Esophagus mucosa (tissue), 1 donor: ENCODE measurements at places on chromosomes 2 and 18. TPM values are rescaled to one million over a fixed set of nuclear protein-coding genes. Genes with fewer than 3 reads are reported as not detected.

GRCh38 chr2:229153951-229154350 is 117.1 kb downstream of the PID1 start:
- no peak for ATAC-seq

- no peak for ATAC-seq
Measured at GRCh38 chr2:213121690-213122089, 29.7 kb downstream of the IKZF2 start.

GRCh38 chr18:62982600-62983251 is 267.4 kb downstream of the PHLPP1 start:
- ATAC-seq = peak; percentile 38

GRCh38 chr2:150141226-150142001 is 346.1 kb downstream of the RND3 start:
- no peak for ATAC-seq

The CD8B gene
- total RNA-seq = not detected

DNA sequence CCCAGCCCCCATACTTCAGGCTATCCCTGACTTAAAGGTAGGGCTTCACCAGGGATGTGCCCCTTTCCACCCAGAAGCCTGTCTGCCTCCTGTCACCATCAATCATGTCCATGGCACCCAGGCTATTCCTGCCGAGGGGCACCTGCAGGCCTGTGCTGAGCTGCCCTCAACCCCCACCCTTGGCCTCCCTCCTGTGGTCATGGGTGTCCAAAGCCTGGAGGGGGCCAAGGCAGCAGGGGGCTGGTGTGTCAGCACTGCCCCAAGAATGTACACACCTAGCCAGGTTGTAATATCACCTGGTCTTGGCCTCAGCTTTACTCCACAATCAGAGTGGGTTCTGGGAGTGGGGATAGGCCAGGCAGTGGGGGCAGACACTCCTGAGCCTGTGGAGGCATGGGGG is 69.3 kb downstream of the SUCLG1 start:
- no peak for ATAC-seq

The GKN2 gene
- total RNA-seq = not detected

- ATAC-seq = no peak
Measured at GRCh38 chr18:13649397-13650390, 76.7 kb downstream of the FAM210A start.

GRCh38 chr2:96839875-96840850 is 3.7 kb downstream of the ANKRD23 start:
- ATAC-seq = peak; percentile 6

- ATAC-seq = no peak
Measured at GRCh38 chr2:153476816-153477635, 1.5 kb downstream of the RPRM start.

- ATAC-seq = no peak
Measured at GRCh38 chr2:193537531-193537930, 1342.8 kb upstream of the TMEFF2 start.

The RTP5 gene
- total RNA-seq = not detected

GRCh38 chr2:11234309-11234708 is 79.0 kb downstream of the SLC66A3 start:
- no peak for ATAC-seq

The SLC38A11 gene
- 0.48 TPM for total RNA-seq

The NT5DC4 gene
- not detected for total RNA-seq

DNA sequence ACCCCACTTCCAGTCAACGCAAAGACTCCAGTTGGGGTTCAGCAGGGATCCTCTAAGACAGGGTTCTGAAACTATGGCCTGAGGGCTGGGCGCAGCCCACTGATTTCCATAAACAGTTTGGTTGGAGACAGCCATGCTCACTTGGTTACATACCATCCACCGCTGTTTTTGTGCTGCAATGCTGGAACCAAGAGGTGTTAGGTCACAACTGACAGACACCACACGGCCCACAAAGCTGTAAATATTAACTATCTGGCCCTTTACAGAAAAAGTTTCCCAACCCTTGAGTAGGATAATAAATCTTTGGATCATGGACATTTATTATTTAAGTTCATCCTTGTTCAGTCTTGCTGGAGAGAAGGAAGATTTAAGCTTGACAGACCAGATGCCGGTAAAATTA is 8.4 kb upstream of the CD226 start:
- ATAC-seq = no peak

DNA sequence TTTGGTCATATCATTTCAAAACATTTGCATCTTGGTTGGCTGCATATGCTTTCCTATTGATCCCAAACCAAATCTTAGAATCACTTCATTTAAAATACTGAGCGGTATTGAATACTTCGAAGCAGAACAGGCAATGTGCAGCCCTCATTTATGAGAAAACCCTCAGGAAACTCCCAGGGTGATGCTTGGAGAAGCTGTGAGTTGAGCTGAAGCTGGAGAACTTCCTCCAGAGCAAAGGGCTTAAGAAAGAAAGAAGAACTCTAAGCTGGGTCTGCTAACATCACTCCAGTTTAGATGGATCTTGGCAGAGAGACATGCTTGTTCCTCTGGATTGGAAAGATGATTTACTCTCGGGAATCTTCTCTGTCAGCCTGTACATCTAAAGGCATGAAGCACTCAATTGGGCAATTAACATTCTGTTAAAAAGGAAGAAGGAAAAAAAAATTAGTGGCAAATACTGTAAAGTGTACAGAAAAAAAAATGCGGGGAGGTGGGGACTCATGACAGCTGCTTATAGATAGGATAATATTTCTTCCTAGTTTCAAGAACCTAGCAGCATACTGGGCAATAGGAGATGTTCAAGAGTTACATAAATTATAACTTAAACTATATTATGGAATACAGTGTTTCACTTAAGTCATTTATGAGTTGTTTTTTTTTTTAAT is 49.5 kb downstream of the ATIC start:
- no peak for ATAC-seq

DNA sequence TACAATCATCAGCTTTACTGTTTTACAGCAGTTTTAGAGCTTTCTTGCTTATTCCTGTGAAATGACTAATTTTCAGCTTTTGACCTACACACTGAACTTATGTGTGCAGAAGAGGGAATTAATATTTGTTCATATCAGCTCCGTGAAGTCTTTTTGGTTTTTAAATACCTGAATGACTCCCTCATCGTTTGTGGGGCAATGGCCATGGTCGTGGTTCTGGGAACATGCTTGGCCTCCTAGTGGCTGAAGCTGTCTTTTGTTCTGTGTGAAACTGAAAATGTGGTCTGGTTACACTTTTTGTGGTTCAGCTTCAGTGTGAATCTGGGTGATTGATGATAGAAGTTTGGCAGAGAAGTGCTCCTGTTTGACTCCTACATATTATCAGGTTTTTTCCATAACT is 408.1 kb downstream of the THSD7B start:
- ATAC-seq = no peak

- ATAC-seq = no peak
Measured at GRCh38 chr2:20758997-20759396, 63.9 kb downstream of the LDAH start.

The RSAD2 gene
- total RNA-seq = 1.6 TPM

DNA sequence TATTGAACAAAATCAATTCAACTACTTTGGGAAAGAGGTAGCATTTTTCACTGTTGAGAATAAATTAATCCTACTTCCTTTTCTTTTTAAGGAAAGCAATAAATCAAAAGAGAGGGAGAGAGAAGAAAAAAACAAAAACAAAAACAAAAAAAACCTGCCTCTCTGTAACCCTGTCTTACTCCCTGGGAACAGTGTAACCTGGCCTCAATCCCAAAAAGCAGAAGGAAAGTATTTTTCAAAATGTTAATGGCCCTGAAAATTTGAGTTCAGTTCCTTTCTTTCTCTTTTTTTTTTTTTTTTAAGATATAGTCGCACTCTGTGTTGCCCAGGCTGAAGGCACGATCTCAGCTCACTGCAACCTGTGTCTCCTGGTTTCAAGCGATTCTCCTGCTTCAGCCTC is 35.9 kb downstream of the RHOB start:
- no peak for ATAC-seq

DNA sequence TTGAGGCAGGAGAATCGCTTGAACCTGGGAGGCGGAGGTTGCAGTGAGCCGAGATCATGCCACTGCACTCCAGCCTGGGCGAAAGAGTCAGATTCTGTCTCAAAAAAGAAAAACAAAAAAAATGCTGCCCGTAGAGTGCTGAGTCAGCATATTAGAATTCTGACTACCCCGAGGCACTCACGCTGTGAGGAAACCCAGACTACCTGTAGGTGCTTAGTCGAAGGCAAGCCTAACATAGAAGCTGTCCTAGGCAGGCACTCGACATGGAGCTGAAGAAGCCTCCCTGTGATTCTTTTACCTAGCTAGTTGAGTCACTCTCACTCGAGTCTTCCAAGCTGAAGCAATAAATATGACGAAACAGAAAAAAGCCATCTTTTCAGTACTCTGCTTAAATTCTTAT is 1323.2 kb upstream of the DDX18 start:
- no peak for ATAC-seq

The ANKRD53 gene
- 0.40 TPM for total RNA-seq

- peak; percentile 43 for ATAC-seq
Measured at GRCh38 chr2:110858135-110858725, 125.9 kb downstream of the ACOXL start.

DNA sequence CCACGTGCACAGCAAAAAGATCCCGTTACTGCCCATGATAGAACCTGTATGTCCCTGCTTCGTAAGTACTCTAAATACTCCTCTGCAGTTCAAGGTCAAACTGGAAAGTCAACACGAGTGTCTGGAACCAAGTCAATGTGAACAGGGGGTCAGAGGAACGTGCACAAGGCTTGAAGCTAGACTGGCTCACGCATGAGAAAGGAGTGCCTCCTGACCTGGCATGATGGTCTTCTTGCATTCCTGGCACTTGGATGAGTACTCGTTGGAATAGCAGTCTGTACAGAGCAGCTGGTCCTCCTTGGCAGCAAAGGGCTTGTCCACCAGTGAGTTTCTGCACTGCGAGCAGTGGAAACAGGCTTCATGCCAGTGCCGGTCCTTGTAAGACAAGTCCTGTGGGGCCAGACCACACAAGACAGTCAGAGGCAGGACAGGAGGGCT is 25.5 kb downstream of the FHL2 start:
- ATAC-seq = peak; percentile 24

The TDRD15 gene
- not detected for total RNA-seq

- no peak for ATAC-seq
Measured at GRCh38 chr2:47013383-47013782, 97.8 kb upstream of the MCFD2 start.

GRCh38 chr18:60090170-60090569 is 190.4 kb downstream of the PMAIP1 start:
- ATAC-seq = no peak

DNA sequence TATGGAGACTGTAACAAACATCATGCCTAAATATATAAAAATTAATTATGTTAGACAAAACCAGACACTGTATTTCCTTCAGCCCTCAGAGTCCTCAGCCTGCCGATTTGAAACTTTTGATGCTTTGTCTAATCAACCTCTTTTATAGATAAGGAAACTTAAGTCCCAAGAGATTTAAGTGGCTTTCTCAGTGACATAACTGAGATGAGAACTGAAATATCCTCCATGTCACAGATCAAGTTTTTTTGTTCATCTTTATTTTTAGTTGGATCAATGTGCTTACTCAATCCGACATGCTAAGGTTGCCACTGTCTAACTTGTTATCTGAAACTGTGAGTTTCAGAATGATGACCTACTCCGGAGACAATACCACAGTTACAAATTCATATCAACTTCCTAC is 72.3 kb downstream of the BARD1 start:
- no peak for ATAC-seq
